ENCODE measurements at places on chromosomes 7 and 10.

GRCh38 chr7:159011722-159012022, 133.0 kb downstream of the VIPR2 start:
- no peak for DNase-seq

GRCh38 chr10:60960031-60960430, 16.0 kb upstream of the RHOBTB1 start:
- DNase-seq, result no peak

GRCh38 chr10:79488336-79488735, 24.0 kb upstream of the EIF5AL1 start:
- DNase-seq, result no peak

GRCh38 chr10:131926253-131926652, 25.4 kb downstream of the PPP2R2D start:
- DNase-seq, result no peak

DNA sequence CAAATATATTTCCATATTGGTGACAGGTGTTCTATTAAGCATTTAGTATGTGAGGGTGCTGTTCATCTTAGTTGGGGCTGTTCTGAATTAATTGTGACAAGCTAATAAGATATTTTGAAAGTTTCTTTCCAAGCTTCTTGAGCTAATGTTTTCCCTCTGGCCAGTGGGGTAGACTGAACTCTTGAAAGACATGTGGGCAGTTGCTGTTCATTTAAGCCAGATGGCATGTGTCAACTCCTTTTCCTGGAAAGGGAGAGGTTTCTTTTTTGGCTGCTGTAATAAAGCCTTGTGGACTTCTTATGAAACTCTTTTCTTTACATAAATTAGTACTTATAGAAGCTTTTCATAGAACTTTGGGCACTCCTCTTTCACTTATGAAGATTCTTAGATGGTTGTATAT, 21.7 kb downstream of the RAB18 start:
- no peak for DNase-seq

All from activated T-cell treated with anti-CD3 and anti-CD28 coated beads, Interleukin-2, amount 50 U/mL, for 1 hour (primary cell).